Caco-2 (cell line): ENCODE measurements at places on chromosomes 3 and 15.

DNA sequence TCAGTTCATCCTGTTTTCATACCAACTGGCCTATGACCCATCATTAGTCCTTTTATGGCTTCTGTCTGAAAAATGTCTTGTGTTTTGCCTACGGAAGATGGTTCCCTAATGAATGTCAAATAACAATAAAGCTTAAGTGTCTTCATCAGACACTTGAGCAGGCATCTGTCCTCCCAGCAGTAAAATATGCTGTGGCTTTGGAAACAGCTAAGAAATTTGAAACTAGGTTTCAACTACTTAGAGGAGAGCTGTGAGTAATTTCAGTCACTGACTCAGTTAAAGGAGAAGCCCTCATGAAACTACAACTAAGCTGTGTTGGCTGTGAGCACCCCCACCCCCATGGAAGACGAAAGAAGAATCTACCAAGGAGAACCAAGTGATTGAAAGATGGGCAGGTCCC, 409.4 kb upstream of the PPP2R3A start:
- no peak overlapping the region for H3K4me3 ChIP-seq
- no peaks in the 10 kb centered on the region for H3K36me3 ChIP-seq

GRCh38 chr3:75001330-75001729, 386.9 kb upstream of the CNTN3 start:
- no peak overlapping the region for H3K27ac ChIP-seq
- H3K36me3 ChIP-seq = no peaks in the 10 kb centered on the region
- no peak for DNase-seq

- H3K36me3 ChIP-seq = no peaks in the 10 kb centered on the region
- no peak for DNase-seq
- no peak overlapping the region for H3K27ac ChIP-seq
- H3K4me1 ChIP-seq = no peaks in the 10 kb centered on the region
Observed at GRCh38 chr3:53704363-53704725, 141.9 kb downstream of the CHDH start.

GRCh38 chr3:134352031-134352671, 22.1 kb downstream of the AMOTL2 start:
- no peak overlapping the region for H3K4me3 ChIP-seq
- DNase-seq = peak; percentile 91
- peak overlapping the region; percentile 65 for H3K27ac ChIP-seq
- no peaks in the 10 kb centered on the region for H3K27me3 ChIP-seq
- H3K4me1 ChIP-seq = peaks cover 94% of the 10 kb centered on the region

- H3K36me3 ChIP-seq = no peaks in the 10 kb centered on the region
- H3K27ac ChIP-seq = no peak overlapping the region
- no peaks in the 10 kb centered on the region for H3K27me3 ChIP-seq
- no peak overlapping the region for H3K4me3 ChIP-seq
- H3K4me1 ChIP-seq = no peaks in the 10 kb centered on the region
Observed at GRCh38 chr3:65376426-65376825, 662.3 kb downstream of the MAGI1 start.

DNA sequence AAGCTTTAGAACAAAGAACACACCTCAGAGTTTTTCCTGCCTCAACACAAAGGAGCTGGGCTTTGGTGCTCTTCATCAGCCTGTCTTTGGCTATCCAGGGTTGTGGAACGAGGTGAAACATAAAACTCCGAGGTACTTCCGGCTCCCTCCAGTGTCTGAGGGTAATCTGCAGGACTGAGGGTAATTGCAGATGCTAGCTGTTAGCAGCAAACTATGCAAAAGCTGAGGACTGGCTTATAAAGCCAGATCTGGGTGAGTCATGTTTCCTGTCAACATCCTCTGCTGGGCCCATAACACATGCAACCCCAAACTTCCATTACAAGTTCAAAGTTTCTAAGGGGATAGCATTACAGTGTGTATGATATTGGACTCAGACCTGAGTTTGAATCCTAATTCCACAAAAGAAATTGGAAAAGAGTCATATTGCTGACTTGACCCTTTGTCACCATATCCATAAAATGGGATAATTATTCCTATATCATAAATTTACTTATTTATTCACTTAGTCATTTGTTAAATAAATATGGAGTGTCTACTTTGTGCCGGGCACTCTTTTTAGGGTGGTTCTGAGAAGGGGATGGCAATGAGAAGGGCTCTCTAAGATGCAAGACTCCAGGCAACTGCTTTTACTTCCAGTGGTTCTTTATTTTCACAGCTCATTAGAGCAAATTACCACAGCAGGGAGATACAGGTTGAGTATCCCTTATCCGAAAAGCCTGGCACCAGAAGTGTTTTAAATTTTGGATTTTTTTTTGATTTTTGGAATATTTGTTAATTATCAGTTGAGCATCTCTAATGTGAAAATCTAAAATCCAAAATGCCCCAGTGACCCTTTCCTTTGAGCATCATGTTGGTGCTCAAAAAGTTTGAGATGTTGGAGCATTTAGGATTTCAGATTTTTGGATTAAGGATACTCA, 9.5 kb upstream of the TRIM69 start:
- peaks cover 3% of the 10 kb centered on the region; the same call in 1 of the 2 replicates for H3K4me1 ChIP-seq
- H3K36me3 ChIP-seq = no peaks in the 10 kb centered on the region
- no peaks in the 10 kb centered on the region for H3K27me3 ChIP-seq
- peak; percentile 47 for DNase-seq
- H3K27ac ChIP-seq = no peak overlapping the region

GRCh38 chr15:70067011-70067410, 30.7 kb downstream of the TLE3 start:
- no peak overlapping the region for H3K4me3 ChIP-seq
- no peak overlapping the region for H3K27ac ChIP-seq
- no peaks in the 10 kb centered on the region for H3K27me3 ChIP-seq
- no peaks in the 10 kb centered on the region; the same call in 1 of the 2 replicates for H3K36me3 ChIP-seq
- H3K4me1 ChIP-seq = no peaks in the 10 kb centered on the region

DNA sequence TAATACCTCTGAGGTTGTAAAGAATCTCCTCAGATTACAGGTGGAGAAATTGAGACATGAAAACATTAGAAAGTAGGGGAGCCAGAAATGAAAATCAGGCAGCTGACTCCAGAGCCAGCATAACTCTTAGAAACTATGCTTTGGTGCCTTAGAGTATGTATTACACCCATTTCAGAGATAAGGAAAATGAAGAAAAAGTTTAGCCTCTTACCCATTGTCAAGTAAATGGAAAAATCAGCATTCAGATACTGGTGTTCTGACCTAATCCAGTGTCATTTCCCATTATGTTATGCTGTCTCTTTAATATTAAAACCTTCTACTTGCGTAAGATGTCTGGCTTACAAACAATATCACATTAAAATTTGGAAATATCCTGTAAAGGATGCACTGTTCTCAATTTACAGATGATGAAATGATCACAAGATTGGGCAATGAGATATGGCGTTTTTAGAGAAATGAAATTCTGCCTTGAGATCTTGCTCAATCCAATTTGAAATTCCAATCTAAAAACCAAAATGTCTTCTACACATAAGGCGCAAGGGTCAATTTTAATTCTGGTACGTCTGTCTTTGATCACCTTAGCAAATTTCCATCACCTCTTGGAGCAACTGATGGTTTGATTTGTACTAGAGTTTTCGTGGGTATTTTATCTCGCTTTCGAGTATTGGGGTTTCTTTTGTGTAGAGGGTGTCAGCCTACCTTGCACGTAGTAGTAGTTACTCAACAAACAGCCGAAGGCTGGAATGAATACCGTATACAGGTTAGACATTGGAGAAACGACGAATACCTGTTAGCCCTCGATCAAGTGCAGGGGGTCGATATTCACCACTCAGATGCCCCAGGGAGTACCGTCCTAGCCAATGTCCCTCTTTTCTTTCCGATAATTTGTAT, 902 bp upstream of the ZCWPW2 start:
- H3K4me3 ChIP-seq = peak overlapping the region; percentile 69
- no peaks in the 10 kb centered on the region for H3K27me3 ChIP-seq
- H3K4me1 ChIP-seq = no peaks in the 10 kb centered on the region
- H3K27ac ChIP-seq = peak overlapping the region; percentile 99
- no peaks in the 10 kb centered on the region for H3K36me3 ChIP-seq
- DNase-seq = peak; percentile 11

DNA sequence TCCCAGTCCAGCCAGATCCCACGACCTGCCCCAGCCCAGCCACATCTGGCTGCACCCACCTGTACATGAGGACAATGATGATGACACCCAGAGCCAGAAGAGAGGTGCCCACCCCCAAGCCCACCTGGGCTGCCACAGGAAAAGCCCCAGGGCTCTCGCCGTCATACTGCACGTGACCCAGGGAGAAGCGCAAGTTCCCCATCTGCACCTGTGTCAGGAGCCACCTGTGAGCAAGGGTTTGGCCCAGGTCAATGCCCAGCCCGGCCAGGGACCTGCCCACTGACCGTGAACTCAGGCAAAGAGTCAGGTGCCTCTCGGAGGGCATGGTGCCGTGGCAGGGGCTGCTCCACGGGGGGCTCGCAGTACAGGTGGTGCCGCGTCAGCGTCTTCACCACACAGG, 16.3 kb downstream of the PLXNB1 start:
- H3K36me3 ChIP-seq = peaks cover 19% of the 10 kb centered on the region
- H3K27me3 ChIP-seq = no peaks in the 10 kb centered on the region
- H3K27ac ChIP-seq = no peak overlapping the region
- no peaks in the 10 kb centered on the region for H3K4me1 ChIP-seq

- peaks cover 7% of the 10 kb centered on the region; the same call in 1 of the 2 replicates for H3K4me1 ChIP-seq
- no peaks in the 10 kb centered on the region for H3K27me3 ChIP-seq
- peak overlapping the region; percentile 93 for H3K27ac ChIP-seq
- H3K36me3 ChIP-seq = peaks cover 2% of the 10 kb centered on the region; the same call in 1 of the 2 replicates
- DNase-seq = no peak
- H3K4me3 ChIP-seq = peak overlapping the region; percentile 47
Observed at GRCh38 chr15:69450968-69451695, 1.5 kb upstream of the RPLP1 start.

GRCh38 chr3:155158346-155159037, 78.4 kb downstream of the MME start:
- H3K27me3 ChIP-seq = no peaks in the 10 kb centered on the region
- no peaks in the 10 kb centered on the region for H3K36me3 ChIP-seq
- H3K27ac ChIP-seq = no peak overlapping the region
- no peak overlapping the region for H3K4me3 ChIP-seq
- no peak for DNase-seq
- H3K4me1 ChIP-seq = no peaks in the 10 kb centered on the region
